ENCODE measurements at places on chromosomes 11 and 22.

DNA sequence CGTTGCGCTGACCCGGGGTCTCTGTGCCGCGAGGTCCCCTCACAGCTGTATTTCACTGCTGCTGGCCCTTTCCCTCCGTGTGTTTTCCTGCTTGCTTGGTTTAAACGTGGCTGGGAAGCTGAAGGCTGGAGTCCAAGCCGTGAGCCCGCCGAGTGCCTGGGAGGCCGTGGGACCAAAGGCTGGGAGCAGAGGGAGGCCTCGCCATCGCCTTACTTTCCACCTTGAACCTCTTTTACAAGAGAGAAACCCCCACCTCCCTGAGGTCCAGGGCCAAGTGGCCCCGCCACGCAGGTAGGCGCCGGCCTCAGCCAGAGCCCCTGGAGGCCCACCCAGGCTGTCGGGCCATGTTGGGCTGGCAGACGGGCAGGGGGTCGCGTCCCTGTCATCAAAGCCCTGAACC is 411.6 kb downstream of the TBC1D22A start:
- no peak for DNase-seq

DNA sequence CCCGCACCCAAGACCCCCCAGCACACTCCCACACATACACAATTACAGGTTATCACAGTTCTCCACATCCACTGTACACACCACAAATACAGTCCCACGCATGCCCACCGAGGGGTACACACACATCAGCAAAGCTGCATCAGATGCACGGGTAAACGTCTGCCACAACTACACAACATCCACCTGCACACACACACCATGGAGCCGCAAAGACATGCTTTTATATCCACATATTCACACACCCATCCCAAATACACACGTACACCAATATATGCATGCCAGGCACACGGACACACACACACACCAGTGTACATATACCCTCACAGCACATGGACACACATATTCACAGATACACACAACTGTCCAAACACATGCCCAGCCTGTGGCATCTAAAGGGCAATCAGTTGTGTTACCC is 5.4 kb upstream of the KCNJ4 start:
- no peak for DNase-seq

DNA sequence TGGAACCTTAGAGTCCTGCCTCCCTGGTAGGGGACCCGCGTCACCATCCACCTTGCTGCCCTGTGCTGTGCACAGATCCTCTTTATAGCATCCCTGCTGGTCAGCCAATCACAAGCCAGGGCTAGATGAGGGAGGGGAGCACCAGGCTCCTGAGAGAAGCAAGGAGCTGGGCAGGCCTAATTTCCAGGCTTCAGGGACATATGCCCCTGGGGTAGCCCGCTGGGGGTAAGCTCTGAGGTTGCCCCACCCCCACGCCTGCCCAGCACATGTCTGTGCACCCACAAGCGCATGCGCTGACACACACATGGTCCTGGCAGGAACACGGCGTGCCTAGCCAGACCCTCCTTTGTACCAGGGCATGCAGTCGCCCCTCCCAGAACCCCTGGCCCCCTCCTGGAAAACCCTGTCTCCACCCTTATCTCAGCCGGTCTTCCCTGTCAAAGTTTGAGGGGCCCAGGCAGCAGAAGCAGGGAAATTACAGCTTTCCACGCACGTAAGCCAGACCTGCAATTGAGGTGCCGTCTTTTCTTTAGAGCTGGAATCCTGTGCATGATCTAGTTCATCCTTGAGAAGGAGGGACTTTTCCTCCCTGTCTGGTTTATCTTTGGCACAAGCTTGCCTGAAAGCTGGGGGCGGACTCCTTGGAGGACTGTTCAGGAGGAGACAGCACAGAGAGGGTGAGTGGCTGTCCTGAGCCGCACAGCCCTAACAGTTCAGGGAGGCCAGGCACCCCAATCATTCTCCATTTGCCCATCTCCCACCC is 2.1 kb downstream of the SSTR3 start:
- no peak for DNase-seq

- DNase-seq = no peak
Observed at GRCh38 chr22:33325232-33326004, 267.2 kb upstream of the SYN3 start.

- no peak for DNase-seq
Observed at GRCh38 chr11:112176077-112176476, 765 bp downstream of the BCO2 start.

DNA sequence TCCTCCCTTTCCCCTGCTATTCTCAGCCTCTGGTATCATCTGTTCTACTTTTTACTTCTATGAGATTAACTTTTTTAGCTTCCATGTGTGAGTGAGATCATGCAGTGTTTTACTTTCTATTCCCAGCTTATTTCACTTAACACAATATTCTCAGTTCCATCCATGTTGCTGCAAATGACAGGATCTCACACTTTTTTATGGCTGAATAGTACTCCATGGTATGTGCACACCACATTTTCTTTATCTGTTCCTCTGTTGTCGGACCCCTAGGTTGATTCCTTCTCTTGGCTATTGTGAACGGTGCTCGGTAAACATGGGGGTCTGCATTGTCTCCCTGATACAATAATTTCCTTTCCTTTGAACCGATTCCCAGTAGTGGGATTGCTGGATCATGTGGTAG is 81.0 kb upstream of the RAB1B start:
- no peak for DNase-seq

GRCh38 chr11:69911310-69912160 is 92.3 kb upstream of the FGF3 start:
- no peak for DNase-seq

GRCh38 chr11:88115828-88116755 is 59.2 kb downstream of the RAB38 start:
- no peak for DNase-seq

DNA sequence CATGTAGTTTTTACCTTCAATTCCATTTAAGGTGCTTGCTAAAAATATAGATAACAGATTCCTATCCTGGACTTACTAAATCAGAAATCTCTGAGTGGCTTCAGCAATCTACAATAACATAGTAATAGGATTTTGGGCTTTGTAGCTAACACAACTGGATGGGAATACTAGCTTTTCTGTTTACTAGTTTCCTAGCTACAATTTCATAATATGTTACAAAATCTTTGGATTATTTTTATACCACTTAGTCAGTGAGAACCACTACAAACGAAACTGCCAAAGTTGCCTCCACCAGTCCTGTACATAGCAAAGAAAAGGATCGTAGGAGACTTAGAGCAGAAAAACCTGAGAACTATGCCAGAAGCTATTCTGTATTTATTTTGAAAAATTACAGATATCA is 87.7 kb upstream of the ANO3 start:
- DNase-seq = peak; percentile 71

GRCh38 chr11:62817129-62817528 is 11.9 kb upstream of the NXF1 start:
- no peak for DNase-seq

DNA sequence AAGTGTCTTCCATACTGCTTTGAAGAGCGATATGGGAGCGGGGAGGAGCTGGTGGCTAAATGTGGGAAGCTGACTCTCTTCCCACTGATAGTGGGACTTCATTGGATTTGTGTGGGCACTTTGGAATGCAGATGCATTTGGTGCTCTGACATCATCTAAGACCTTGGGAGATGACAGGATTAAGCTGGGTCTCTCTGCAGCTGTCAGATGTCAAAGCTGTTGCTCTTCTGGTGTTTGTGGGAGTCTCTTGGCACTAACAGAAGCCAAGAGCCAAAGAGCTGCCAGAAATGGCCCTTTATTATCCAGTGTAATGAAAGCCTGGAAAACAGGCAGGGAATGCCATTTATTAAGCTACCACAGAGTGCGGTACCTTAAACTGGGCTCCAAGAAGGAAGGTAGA is 20.6 kb downstream of the GRAMD1B start:
- no peak for DNase-seq

GRCh38 chr11:133815636-133816035 is 29.7 kb downstream of the SPATA19 start:
- DNase-seq = no peak

- peak; percentile 77 for DNase-seq
Observed at GRCh38 chr11:114280696-114281095, 15.5 kb upstream of the NNMT start.

DNA sequence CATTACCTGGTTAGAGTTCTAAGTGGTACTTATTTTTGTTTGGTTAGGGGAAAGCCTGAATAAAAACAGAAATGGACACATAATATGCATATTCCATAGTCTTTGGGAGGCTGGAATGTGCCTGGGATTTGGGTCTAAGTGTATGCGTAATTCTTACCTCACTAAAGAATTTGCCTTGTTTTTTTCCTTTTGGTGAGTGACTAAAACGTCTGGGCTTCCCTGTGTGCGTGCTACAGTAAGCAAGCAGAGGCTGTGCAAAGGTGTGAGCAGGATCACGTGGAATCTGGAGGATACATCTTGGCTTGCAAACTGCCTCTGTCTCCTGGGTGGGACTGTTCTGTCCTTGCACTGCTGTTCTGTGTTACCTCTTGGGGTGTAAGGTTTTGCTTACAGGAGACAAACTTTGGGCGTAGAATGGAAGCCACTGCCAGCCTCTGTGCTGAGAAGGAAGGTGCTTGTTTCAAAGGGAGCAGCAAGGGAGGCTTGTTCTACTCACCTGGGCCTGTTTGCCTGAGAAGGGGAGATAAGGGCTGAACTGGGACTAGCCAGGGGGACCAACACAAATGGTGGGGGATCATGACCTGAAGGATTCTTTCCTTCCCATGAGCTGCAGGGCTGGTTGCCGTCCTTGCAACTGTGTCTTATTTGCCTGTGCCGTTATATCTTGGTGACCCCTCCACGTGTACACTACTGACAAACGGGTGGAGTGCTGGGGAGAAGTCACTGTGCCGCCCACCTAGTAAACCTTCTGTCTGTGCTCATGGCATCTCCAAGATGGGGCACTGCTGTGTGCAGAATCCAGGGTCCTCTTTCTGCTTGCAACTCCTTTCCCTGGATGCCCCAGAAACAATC is 4.5 kb downstream of the NEAT1 start:
- DNase-seq = peak; percentile 55

GRCh38 chr22:23888615-23889401 is 5.4 kb upstream of the MIF start:
- no peak for DNase-seq

- no peak for DNase-seq
Observed at GRCh38 chr22:19896665-19897355, 42.1 kb upstream of the GNB1L start.

DNA sequence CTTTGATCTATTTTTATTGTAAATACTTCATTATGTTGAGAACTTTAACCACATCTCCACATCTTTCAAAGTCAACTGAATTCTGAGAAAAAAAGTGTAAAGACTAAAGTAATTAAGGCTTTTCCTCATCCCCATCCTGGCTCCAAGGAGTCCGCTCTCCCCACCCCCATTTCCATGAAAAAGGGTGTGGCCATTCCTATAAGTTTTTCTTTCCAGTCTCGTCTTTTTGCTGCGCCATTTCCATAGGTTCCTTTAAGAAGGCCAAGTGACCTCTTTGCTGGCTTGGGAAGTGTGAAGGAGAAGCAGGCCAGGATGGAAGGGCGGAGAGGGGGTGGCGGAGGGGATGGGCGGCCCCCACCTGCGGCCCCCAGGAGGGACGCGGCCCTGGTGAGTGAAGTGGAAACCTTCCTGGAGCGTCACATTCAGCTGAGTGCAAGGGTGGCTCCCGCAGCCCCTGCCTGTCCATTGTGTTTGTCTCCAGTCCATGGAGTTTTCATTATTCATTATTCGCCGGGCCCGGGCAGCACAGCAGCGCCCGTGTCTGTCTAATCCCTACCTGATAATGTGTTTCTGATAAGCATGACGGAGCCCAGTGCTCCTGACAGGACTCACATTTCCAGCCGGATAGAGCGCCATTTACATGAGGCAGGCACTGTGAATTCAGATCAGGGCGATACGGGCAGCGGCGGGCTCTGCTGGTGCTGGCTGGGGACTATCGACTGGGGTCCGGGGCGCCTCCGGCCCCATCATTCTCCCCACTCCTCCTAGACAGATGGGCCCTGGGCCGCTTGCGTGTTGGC is 739.8 kb downstream of the OPCML start:
- DNase-seq = no peak

- no peak for DNase-seq
Observed at GRCh38 chr11:63551091-63551888, 11.9 kb downstream of the PLAAT2 start.

Data from stromal cell of bone marrow (primary cell).